ENCODE measurements at places on chromosomes 7 and 10.

DNA sequence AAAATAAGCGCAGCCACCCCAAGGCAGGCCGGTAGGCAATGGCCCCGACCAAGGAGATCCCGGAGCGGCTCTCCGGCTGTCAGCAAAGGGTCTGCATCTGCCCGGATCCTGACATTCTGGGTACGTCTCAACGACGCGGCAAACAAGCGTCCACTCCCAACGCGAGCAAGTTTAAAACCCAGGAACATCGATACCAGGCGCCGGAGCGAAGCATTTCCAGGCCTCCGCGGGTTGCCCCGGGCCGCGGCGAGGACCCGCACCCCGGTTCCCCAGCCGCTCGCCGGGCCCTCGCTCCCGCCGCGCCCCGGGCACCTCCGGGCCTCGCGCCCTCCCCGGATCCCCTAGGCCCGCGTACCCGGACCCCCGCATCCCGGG, 453 bp downstream of the URGCP start:
- peak; percentile 6 for DNase-seq

GRCh38 chr7:108824840-108825580, 255.3 kb downstream of the DNAJB9 start:
- no peak for DNase-seq

DNA sequence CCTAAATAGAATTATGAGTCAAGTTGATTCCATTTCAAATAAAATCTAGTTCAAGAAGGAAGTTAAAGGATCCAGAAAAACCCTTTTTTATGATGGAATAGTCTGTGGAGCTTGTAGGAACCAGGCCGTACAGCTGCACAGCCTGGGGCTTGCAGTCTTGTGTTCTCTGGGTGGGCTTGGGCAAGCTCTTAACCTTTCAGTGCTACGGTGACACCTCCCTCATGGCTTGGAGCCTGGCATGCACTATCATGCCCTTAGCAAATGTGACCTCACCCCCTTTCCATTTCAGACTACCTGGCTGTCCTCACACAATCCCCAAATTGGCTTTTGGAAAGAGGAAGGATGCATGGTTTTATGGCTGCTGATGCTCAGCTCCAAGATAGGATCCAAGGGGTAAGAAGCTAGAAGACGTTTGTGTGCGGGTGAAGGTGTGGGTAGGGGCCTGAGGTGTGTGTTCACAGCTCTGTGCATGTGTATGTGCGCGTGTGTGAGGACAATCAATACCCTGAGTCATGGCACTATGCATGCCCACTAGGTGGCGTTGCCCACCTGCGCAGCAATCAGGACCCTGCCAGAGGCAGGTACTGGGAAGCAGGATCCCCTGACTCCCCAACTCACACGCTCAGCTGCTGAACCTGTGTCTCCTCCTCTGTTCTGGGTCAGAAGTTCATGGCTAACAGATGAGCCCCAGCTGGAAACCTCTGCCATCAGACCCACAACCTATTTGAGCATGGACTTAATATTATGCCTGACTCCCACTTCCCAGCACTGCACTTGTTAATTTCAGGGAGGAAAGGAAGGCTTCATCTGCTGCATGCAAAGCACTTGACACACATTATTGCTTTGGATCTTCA, 113.4 kb downstream of the PTPN20 start:
- peak; percentile 63 for DNase-seq

DNA sequence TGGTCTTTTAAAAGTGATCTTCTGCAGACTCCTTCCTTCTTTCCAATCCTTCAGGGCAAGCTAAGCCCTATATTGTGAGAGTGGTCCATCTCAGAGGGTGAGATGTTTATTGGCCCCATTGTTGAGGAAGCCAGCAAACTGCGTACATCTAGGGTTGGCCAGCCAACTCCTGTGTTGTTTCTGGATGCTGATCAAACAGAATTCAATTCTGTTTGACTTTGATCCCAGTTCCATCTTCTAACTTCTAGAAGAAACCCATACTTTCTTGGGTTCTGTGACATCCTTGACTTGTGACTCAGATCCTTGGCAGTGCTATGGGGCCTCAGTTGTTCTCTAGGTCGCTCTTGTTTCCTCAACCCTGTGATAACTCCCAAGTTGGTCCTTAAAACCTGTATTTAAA, 116.2 kb downstream of the LSMEM1 start:
- DNase-seq = no peak

GRCh38 chr7:30893357-30893756, 18.3 kb upstream of the AQP1 start:
- no peak for DNase-seq

DNA sequence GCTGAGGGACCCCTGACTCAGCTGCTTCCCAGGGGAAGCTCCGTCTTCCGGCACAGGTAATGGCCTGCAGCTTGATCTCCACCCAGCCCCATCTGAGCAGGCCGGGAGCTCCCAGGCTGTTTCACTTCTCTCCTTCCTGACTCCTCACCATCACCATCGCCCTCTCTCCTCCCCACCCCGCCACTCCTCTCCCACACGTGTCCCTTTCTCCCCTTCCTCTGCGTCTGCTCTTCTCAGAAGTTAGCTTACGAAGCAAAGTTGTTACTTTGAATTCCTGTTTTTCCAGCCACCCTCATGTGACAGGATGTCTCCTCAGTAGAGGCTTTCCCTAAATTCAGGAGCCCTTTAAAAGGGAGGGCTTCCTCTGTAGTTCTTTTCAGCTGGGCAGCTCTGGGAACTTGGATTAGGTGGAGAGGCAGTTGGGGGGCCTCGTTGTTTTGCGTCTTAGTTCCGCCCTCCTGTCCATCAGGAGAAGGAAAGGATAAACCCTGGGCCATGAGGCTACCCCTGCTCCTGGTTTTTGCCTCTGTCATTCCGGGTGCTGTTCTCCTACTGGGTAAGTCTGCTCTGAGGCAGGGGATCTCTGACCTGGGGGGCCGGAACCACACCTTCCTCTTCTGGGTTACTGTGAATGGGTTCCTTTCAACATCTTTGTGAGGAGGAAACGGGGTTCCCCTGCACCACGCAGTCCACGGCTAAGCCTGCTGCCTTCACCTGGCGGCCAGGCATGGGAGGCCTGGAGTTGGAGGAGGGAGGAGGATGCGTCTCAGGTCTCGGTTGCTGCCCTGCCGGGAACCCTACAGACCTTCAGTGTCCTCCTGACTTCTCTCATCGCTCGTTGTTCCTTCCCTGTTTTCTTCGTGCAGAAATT, at the start of gene MRC1:
TSS of gene MRC1 (plus strand) at position 378 of the 871 bp plus-strand sequence. CDS start at position 496, 118 bp downstream.
- DNase-seq = no peak

GRCh38 chr7:48168159-48168558, 3.1 kb upstream of the ABCA13 start:
- DNase-seq = no peak

DNA sequence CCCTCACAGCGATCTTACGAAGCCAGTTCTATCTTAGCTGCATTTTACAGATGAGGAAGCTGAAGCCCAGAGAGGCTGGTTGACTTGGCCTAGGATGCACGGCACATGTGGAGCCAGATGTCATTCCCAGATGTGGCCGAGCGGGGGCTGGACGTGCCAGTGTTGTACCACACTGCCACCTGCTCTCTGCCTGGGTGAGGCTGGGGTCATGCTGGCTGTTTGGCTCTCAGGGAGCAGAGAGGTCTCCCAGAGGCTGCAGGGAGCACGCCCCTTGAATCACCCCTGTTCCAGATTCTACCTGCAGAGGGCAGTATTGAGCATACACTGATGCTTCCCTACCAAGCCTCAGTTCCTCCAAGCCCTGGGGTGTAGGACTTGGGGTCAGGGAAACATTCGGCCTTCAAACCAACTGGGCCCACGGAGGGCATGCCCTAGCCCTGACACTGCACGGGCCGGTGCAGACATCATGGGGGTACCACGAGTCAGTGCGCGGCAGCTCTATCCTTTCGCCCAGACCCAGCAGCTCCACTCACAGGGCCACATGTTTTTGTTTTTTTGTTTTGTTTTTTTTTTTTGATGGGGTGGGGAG, 3.8 kb upstream of the GTF2IRD1 start:
- peak; percentile 77 for DNase-seq

GRCh38 chr7:105141068-105141467, 127.1 kb downstream of the KMT2E start:
- DNase-seq = no peak

DNA sequence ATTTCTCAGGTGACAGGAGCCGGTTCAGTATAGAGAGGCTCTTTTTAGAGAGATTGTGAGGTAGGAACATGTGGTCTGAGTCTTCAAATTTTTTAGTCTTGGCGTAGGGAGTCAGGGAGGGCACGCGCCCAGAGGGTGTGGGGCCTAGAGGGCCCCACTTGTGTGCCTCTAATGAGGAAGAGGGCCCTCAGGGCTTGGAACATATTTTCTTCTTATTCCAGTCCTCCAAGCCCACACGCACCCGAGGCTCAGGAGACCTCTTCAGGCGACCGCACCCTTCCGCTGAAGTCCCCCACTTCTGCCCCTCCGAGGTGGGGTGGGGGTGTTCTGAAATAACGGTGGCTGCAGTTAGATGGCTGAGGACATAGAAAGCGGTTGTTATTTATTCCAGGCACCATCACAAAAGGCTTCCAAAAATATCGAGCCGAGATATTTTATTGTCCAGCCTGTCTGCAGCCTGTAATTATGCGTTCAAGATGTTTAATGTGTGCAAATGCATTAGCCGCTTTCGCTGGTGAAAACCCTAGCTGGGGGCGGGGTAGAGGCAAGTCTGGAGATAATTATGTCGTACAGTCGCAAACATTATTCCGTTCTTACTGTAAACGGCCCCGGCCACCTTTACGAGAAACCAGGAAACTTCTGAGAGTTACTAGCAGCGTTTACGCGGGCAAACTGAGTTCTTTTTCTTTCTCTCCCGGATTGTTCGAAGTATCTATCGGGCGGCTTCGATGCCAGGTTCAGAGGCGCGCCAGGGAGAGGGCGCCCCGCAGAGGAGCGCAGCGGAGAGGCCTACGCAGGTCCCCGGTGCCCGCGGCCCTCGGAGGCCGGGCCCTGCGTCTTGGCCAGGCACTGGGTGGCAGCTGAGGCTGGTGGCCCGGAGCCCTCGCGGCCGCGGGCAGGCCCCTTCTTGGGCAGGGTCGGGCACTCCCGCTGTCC, 12.9 kb upstream of the HOXA13 start:
- DNase-seq = no peak

- DNase-seq = peak; percentile 71
Measured at GRCh38 chr7:30445770-30446169, 32.8 kb downstream of the NOD1 start.

- DNase-seq = no peak
Measured at GRCh38 chr7:96322847-96323461, 1.1 kb upstream of the SLC25A13 start.

- no peak for DNase-seq
Measured at GRCh38 chr10:58967551-58968388, 208.7 kb upstream of the PHYHIPL start.

GRCh38 chr7:101790566-101791293, 26.7 kb upstream of the CUX1 start:
- no peak for DNase-seq

GRCh38 chr7:43540471-43540870, 42.4 kb upstream of the STK17A start:
- DNase-seq = no peak

DNA sequence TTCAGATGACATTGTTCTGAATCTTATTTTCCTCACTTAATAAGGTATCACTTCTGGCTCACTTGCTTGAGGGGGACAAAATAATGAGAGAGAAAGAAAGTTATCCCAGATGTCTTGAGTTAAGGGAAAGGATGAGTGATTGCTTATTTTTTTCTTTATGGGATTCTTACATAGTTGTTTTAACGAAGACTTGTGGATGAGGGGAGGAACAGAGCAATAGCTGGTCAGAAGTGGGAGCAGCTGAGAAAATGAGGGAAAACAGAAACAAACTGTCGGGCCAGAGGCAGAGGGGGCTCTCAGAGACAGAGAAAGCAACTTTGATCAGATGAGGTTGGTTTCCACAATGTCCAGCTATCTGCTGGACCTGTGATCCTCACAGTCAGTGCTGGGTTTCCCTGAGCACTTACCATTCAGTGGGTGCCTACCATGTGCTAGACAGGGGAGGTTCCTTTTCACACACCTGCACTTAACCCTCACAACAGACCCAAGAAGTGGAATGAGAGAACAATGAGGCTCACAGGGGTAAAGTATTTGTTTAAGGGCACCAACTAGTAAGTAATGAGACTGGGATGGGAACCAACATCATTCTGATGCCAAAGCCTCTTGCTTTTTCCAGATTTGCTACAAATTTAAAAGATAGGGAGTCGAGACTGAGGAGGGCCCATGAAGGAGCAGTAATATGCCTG, 64.2 kb downstream of the BICC1 start:
- DNase-seq = no peak

- no peak for DNase-seq
Measured at GRCh38 chr10:30216821-30217220, 132.3 kb downstream of the MTPAP start.

DNA sequence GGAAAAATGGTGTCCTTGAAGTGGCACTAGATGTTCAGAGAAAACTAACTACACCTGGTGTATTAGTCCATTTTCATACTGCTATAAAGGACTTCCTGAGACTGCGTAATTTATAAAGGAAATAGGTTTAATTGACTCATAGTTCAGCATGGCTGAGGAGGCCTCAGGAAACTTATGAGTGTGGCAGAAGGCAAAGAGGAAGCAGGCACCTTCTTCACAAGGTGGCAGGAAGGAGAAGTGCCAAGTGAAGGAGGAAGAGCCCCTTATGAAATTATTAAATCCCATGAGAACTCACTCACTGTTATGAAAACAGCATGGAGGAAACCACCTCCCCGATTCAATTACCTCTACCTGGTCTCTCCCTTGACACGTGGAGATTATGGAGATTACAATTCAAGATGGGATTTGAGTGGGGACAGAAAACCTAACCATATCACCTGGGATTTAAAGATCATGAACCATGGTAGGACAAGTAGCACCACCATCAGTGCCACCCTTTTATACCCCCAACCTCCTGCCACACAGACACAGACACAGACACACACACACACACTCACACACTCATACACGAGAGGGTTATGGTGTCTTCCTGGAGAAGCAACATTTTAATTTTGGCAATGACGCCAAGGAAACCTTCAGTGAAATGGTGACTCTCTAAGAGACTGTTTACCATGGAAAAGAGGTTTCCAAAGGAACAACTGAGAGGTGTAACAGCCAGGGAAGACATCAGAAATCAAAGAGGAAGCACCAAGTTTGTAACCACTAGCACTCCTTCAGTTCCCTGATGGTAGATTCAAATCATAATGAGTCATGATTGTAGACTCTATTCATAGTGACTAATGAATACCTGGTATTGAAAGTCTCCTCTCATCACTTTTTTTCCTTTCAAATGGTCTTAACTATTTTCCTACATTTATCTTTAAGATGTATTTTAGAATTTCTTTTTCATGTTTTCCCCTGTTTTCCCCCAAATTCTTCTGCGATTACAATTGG, 41.8 kb upstream of the WNT16 start:
- DNase-seq = no peak

GRCh38 chr7:7146837-7147236, 35.5 kb upstream of the C1GALT1 start:
- no peak for DNase-seq

GRCh38 chr7:126698446-126698845, 554.3 kb downstream of the GRM8 start:
- DNase-seq = no peak

DNA sequence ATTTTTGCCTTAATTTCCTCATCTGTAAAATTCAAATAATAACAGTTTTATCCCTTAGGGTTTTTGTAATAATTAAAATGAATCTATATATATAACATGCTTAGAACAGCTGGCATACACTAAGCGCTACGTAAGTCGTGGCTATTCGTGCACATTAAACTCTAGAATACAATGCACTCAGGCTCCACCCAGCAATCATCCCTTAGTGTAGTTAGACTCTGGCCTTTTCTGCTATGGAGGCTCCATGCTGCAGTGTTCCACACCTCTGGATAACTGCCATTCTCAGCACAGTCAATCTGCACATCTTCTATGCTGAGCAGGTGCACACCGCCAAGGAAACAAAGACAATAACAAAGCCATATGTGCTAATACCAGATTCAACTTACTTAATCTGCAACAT, 92.9 kb downstream of the IPMK start:
- DNase-seq = no peak

- no peak for DNase-seq
Measured at GRCh38 chr7:70355198-70356020, 757.1 kb downstream of the AUTS2 start.
